ENCODE measurements at places on chromosomes 5 and 9.
A peak's percentile ranks its signal among the peaks of the same experiment; 100 is the strongest.

GRCh38 chr9:97804059-97804365 lies 49.0 kb upstream of the FOXE1 start:
- DNase-seq = no peak

- DNase-seq = no peak
Observed at GRCh38 chr9:123695386-123695785, 234.5 kb downstream of the DENND1A start.

GRCh38 chr9:84271531-84271900 lies 69.0 kb downstream of the SLC28A3 start:
- no peak for DNase-seq

- peak; percentile 75 for DNase-seq
Observed at GRCh38 chr9:75644649-75645048, 245.8 kb upstream of the PCSK5 start.

DNA sequence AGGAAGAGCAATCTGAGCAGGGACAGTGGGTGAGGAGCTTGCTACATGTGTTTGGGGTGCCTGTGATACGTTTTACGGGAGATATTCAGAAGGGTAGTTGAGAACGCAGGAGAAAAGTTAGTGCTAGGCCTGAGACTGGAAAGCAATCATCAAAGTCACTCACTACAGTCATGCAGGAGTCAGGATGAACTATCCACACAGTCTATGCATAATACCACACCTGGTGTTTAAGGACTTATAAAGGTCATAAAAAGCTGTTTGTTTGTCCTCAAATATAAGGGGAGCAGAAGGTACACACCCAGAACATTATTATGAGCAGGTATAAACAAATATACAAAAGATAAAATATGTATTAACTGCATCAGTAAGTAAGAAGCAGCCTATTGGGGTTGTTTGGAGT lies 176.6 kb downstream of the GNA14 start:
- DNase-seq = no peak

DNA sequence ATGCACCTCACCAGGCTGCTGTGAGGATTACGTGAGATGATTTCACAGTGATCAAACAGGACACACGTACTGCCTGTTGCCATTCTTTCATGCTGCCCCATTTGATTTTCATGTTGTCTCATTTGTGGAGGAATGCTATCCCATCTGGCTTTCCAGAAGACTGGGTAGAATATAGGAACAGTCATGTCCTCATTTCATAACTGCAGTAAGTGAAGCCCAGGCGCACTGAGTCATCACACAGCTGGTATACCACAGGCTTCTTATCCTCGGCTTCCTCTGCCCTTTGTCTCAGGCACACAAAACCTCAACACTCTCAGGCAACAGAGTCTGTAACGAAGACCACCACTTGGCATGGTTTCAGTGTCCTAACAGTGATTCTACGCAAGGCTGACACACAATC lies 62.3 kb downstream of the LHFPL2 start:
- no peak for DNase-seq

GRCh38 chr9:7491641-7492040 lies 307.9 kb downstream of the DMAC1 start:
- DNase-seq = no peak

DNA sequence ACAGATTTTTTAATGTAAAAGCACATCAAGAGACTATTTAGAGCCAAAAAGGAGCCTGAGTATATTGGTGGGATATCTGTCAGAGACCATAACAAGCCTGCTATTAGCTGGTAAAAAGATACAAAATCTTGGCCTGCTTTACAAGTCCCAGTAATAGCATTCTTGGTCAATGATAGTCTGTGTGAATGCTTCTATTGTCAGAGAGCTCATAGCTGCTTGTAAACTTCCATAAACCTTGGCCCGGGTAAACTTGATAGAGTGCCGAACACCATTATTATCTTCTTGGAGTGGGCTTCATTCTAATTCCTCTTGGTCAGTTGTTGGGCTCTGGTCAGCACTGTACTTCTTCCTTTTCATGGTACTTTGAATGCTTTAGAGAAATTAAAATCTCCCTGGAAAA lies 64.0 kb downstream of the UBAP1 start:
- no peak for DNase-seq

- DNase-seq = no peak
Observed at GRCh38 chr9:79089054-79089560, 482.7 kb upstream of the TLE4 start.

DNA sequence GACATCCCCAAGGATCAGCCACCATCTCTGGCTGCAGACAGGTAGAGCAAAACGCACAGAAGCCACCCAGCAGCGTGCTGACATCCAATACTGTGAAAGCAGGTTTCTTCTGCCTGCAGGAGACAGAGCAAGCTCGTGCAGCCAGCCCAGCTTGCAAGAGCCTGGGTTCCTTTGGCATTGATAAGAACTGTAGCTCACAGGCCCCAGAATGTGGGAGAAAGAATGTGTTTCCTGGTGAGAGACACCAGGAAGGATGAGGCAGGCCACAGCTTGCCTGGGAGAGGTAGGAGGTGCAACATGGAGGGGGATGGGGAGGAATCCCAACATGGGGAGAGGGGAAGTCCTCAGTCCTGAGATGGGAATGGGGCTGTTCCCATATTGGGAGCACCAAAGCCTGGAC lies 34.0 kb upstream of the ARAP3 start:
- no peak for DNase-seq

DNA sequence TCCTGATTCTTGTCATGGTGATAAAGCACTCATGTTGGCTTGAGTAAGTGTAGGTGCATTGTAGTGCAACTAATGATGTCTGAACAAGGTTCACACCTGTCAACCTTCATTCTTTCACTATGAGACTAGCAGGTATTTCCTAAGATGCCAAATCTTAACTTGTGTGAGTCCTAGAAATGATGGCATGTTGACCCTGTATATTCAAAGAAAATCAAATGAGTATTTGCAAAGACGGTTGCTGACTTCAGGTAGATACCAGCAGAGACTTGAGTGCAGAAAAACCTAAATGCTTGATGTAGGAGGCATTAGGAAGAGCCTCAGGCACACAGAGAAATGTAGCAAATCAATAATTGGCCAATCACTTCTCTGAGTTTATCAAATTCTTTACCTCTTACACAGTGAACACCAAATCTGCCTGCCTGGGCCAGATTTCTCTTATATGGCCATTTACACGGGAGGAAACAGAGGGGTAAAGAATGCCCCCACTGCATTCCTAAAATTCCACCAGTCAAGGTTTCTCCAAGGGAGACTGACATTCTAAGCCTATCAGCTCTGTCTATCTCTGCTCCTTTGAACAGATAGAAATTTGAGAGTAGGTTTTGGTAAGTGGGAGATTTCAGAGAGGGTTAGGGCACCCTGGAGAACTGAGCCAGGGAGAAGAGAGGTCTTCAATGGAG lies 488.6 kb upstream of the WWC1 start:
- DNase-seq = no peak

DNA sequence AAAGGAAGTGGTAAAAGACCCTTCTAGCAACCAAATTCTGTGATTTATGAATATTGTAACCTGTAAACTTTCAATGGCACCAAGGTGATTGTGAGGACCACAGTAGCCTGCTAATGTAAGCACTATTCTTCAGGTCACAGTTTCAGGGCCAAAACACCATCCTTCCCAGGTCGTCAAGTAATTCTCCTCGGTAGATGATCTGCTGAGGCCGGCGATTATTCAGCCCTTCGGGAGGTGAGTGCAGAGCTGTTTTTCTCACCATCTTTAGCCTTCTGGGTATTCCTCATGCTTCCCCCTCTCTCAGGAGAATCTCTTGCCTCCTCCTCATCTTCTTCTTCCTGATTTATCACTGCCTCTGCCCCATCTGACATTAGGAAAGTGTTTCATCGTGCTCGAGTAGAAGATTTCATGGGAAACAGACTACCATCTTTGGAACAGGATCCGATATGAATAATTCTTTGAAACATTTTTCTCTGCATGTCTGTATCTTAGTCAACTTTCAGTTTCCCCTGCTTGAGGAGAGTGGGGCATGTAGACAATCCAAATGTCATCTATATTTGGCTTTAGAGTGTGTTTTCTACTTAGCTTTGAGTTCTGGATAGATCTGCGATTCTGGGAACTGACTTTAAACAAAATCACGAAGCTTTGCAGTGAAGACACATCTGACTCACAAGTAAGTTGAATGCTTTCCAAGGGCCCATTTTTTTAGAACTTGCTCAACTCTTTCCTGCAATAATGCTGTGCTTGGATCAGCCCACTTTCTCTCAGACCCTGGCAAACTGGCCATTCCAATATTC lies 173.9 kb downstream of the AOPEP start:
- no peak for DNase-seq

DNA sequence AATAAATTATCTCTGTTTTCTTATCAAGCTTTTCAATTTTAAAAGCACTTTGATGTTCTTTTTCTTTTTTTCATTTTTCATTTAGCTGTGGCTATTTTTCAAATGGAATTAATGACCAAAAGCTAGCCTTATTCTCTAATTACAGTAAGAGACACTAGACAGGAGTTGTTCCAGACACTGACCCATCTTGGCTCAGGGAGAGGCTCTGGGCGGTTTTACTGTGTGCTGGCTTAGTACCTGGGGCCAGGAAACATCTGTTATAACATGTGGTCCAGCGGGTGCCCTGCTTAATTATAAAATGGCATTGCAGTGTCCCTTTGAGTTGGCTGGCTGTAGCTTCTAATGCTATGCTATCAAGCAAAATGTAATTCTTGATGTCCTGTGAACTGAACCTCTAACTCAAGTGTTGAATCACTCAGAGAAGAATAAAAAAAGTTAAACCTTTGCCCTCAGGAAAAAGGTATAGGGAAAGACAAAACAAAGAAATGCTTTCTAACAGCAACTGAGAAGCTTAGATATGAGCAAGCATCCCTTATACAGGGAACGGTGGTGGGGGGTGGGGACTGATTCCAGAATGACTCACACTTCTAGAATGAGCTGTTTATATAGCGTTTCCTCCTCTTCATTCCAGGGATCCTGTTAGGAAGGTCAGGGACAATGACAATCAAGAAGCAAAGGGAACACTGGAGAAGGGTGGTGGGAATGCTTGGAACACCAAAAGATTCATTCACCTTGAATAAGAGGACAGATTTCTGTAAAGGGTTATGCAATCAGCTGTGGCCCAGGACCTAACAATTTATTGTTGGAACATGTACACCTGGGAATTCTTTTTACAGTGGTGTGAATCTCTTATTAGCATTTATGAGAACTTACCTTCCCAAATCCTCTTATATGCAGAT lies 58.7 kb upstream of the NFIB start:
- DNase-seq = no peak

DNA sequence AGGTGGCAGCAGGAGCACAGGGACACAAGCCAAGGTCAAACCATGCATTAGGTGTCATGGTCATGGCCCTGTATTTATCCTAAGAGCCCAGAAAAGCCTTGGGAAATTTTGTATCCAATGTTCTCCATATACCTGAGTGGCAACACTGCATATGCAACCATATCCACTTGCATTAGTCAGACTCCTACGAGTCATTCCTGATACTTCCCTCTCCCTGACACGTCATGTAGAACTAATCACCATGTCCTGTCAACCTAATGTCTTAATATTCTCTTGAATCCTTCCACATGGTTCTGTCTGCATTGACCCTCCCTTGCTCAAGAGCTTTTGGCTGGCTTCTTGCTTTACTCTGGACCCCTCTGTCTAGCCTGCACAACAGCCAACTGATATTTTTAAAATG lies 9.4 kb downstream of the SCGB3A2 start:
- DNase-seq = no peak

- no peak for DNase-seq
Observed at GRCh38 chr9:103615994-103616393, 478.1 kb upstream of the SMC2 start.

DNA sequence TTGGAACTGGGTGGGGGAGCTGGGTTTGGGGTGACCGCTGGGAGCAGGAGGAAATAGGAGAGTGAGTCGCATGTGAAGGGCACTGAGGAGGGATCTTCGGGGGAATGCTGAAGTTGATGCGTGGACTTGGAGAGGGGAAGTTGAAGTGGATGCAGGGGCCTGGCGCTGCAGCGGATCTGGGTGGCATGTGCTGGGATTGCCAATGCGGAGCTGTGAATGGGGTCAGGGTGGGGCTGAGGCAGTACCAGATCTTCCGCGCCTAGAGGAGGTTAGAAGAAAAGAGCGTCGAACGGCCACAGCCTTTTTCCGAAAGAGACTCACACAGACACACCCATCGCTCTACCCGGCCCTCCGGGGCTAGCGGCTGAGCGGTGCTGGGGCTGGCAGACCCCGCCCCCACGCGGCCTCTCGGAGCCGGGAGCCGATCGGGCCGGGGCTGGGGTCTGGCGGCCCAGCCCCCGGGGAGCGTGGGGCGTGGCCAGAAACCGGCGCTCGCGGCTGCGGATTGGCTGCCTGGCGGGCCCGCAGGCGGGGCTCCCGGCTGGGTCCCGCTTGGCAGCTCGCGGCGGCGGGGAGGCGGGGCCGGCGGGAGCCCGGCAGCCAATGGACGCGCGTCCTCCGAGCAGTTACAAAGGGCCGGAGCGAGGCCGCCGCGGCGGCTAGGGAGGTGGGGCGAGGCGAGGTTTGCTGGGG lies at the start of gene TGFBR1:
Gene TGFBR1 (plus strand): TSS at position 655 of the 693 bp plus-strand sequence. CDS start 93 bp downstream, outside the sequence.
- peak; percentile 90 for DNase-seq

DNA sequence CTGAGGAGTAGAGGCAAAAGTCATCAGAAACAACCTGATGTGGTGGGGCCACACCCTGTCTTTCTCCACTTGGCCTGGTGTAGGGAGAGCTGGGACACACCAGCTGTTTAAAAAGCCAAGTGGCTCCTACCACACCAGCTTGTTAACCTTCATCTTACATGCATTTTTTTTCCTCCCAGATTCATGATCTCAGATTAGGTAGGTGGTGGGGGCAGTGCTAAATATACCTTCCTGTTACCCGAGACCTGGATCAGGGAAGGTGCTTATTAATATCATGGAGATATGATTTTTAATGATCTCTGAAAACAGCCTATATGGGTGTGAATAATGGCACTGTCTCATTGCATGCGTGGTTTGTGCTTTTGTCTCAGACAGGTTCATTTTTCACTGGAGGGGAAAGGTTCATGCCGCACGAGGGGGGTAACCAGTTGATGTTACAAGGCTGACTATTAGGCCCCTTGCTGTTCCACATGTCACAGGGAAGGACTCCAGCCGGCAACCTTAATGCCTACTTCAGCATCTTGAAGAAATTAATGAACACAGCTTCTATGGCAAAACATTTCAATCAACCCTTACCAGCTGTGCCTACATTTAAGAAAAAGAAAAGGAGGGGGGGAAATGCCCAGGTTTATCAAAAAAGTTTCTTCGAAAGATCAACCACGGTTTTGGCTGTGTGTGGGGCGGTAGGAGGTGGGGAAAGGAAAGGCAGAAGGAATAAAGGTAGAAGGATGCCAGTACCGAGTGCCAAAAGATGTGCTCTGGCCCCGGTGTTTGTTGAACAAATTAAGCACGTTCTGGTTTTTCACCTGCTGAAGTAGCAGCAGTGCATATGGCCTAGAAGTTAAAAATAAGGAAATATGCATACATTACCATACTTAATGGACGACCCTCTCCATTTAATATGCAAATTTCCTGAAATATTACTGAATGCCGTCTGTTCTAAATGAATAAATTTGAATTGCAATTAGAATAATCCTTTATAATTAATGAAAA lies 185.4 kb downstream of the EBF1 start:
- no peak for DNase-seq

DNA sequence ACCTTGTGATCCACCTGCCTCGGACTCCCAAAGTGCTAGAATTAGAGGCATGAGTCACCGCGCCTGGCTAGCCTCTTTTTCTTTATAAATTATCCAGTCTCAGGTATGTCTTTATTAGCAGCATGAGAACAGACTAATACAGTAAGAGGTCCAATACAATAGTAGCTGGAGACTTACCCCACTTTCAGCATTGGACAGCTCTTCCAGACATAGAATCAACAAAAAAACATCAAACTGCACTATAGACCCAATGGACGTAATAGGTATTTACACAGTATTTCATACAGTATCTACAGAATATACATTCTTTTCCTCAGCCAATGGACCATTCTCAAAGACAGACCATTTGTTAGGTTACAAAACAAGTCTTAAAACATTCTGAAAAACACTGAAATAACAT lies 6.1 kb upstream of the RCL1 start:
- no peak for DNase-seq

- DNase-seq = no peak
Observed at GRCh38 chr9:132722564-132723065, 52.4 kb downstream of the GTF3C4 start.

Data from NCI-H1105 treated with DMSO at 0.1 percent for 48 hours (cell line).